ENCODE measurements at places on chromosomes 2 and 18.

DNA sequence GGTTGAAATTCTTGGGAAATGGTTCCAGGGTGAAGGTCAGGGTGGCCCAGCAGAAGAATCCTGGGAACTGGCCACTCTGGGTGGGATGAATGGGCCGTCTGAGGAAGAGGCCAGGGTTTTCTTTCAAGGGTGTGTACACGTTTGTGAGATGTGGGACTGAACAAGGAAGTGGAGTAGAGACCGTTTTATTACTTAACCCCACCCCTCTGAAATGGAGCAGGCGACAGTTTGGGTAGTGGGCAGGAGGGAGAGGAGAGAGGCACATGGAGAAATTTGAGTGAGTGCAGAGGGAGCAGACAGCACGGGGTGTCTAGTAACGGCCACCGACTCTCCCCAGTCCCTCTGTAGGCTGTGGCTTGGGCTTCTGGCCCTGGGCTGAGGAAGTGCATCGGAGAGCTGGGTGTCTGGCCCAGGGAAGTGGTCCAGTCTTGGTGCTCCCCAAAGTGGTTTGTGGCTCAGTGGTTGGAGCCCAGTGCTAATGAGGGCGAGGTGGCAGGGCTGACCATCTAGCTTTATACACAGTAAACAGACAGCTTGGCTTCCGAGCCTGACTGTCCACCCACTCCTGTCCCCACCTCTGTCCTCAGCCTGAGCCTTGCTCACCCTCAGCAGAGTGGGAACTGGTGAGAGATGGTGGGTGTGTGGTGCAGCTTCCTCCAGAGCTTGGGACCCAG is 135.3 kb downstream of the DYSF start:
- DNase-seq: no peak

GRCh38 chr2:241612156-241613016 is 24.6 kb downstream of the THAP4 start:
- no peak for DNase-seq

DNA sequence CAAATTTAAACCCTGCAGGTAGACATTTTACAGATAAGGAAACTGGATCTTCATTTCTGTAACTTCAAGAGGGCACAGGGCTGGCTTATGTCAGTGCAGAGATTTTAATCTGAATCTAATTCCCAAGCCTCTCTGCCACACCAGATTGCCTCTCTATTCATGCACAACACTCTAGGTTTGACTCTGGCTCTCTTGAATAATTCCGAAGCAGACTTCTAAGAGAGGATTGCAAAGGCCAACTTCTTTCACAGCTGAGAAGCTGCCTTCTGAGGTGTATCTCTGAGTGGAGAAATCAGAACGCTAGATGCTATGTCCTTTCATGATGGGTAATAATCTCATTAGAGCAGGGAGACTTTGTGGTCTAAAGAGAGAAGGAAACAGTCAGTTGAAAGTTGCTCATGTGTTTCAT is 20.1 kb upstream of the MGAT5 start:
- no peak for DNase-seq

DNA sequence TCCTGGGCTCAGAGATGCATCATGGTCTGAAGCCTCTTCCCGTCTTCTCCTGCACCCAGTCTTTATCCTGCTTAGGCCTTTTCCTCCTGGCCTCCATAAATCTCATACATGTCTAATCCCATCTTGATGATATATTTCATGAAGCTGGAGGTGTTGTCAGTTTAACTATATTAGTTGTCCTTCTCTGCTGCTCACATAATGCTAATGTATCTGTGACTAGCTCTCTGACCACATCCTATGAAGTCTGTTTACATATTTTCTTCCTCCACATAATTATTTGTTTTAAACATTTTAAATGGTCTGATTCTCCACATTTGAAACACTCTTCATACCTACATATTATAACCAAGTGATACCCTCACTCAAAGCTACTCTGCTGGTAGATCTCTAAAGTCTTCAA is 315.2 kb upstream of the RND3 start:
- no peak for DNase-seq

GRCh38 chr2:191015239-191015638 is 1.3 kb upstream of the STAT1 start:
- DNase-seq: no peak

- DNase-seq: no peak
Observed at GRCh38 chr2:208671284-208671683, 264.7 kb downstream of the PTH2R start.

DNA sequence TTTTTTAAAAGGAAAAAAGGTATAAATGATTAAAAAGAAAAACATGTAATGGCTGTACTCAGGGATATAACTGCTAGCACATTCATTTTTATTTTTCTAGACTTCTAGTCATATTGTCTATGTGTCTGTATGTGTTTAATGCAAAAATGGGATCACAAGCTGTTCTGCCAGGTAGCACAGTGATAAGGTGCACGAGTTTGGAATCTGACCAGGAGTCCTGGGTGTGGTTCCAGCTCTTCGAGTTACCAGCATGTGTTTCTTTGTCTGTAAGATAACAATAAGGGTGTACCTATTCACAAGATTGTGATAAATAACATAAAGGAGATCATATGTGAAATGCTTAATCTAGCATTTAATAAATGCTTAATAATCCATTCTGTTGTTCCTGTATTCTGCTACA is 145.3 kb downstream of the PKP4 start:
- no peak for DNase-seq

- DNase-seq: no peak
Observed at GRCh38 chr18:78974115-78974761, 5.4 kb upstream of the SALL3 start.

Measured in cerebellar nuclear complex (tissue), 1 donor.